ENCODE measurements at places on chromosomes 3 and 15. TPM values are rescaled to one million over a fixed set of nuclear protein-coding genes. Genes with fewer than 3 reads are reported as not detected.

DOCK3 gene
- total RNA-seq: 1.7 TPM

NOX5 gene
- total RNA-seq: 0.75 TPM

KLHL40 gene
- not detected for total RNA-seq

STOML1 gene
- 18.3 TPM for total RNA-seq

ZNF148 gene
- total RNA-seq: 22.8 TPM

EXD1 gene
- total RNA-seq: not detected

DNA sequence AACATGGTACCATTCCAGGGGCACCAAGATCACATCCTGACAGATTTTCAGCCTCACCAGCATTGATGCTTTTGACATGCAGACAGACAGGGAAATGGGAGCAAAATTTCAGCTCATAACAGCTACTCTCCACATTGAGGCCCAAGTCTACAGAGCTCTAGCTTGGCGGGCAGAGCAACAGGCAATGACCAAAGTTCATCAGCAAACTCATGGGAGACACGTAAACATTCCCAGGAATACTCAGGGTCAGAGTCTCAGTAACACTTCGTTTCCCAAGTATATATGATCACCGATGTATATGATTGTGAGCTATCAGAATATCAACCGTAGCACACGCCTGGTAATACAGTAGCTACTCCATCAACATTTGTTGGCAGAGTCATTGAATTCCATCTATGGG lies 59.2 kb upstream of the SLC24A5 start:
- DNase-seq: no peak

- DNase-seq: no peak
Observed at GRCh38 chr3:159787794-159788205, 200.8 kb upstream of the IL12A start.

DNA sequence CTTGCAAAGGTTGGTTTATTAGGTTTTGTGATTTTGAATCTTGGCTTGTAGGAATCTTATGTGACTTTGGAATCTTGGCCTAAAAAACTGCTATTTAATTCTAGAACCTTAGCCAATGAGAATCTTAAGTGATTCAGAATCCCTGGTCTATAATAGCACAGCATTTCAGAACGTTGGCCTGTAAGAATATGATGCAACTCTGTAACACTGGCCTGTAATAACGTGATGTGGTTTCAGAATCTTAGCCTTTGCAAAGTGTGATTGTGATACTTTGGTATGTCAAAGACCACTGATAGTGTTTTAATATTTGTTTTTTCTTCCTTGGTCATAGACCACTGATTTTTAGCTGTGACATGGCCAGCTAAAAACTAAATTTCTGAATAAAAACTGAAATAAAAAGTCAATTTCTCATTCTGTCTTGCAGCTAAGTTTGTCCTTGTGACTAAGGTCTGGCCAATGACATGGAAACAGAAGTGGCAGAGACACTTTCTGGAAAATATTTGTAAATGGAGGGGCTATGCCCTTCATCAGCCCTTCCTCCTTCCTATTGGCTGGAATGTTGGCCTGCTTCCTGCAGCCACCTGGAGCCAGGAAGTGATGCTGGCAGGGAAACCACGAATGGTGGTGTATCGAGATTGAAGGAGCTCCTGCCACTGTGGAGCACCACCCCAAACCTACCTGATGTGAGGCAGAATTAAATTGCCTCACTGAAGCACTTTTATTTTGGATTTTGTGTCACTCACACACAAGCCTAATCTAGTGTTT lies 42.3 kb upstream of the CORO2B start:
- peak; percentile 58 for DNase-seq

- DNase-seq: no peak
Observed at GRCh38 chr15:101004986-101005747, 86.0 kb downstream of the LRRK1 start.

GRCh38 chr3:160130950-160131349 lies 94.3 kb upstream of the C3orf80 start:
- DNase-seq: no peak

DNA sequence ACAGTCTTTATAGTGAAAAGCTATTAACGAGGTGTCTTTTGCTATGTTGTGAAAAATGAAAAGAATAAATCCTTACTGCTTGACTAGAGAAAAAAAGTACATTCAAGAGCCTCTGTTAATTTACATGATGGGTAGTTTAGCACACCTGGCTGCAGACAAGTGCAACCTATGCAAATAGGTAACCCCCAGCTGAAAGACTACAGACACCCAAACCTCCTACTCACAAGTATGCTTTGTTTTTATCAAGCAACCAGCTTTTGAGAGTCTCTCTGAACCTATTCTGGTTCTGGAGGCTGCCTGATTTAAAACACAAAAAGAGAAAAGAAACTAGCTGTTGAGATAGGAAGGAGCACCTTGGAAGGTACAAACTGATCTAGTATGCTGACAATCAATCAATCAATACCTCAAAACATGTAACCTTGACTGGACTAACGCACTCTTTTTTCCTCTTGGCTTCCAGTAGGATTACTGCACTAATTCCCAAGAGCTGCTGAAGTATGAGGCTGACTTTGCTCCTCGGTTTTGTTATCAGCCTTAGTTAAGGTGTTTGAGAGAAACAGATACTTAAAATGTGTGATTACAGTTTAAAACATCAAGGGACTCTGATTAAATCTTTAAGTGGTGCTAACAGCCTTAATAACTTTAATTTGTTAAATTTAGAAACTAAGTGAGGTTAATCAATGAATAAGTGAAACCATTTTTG lies 63.6 kb downstream of the OSBPL10 start:
- no peak for DNase-seq

DNA sequence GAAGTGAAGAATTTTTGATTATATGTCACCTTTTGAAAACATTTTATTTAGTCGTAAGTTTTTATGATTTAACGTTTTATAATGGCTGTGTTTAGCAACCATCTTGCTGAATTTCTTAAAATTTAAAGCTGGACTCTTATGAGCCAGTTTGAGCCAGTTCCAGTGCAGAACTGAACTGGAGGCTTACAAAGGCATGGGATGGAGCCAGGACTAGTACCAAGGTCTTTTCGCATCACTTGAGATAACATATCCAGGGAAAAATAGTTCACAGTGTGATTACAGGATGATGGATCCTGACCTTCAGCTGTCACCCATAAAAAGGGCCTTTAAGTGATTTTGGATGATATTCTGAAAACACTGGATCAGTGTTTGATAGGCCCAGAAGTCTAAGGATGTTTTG lies 51.0 kb downstream of the USP13 start:
- no peak for DNase-seq

DNA sequence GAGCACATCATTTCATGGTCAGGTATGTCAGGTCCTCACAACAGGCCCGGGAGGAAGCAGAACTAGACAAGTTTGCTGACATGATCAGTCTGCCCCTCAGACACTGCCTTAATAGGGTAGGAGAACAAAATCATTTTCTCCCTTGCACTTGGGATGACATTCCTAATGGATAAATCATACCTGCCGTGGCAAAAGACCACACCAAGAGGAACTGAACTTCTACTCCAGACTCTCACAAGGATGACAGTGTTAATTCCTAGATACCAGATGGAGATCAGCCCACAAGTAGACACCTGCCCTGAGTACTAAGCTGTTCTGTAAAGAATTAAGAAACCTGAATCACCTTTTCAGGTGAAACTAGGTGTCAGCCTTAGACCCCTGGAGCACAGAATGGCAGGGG lies 19.5 kb downstream of the SIAH2 start:
- DNase-seq: no peak

DNA sequence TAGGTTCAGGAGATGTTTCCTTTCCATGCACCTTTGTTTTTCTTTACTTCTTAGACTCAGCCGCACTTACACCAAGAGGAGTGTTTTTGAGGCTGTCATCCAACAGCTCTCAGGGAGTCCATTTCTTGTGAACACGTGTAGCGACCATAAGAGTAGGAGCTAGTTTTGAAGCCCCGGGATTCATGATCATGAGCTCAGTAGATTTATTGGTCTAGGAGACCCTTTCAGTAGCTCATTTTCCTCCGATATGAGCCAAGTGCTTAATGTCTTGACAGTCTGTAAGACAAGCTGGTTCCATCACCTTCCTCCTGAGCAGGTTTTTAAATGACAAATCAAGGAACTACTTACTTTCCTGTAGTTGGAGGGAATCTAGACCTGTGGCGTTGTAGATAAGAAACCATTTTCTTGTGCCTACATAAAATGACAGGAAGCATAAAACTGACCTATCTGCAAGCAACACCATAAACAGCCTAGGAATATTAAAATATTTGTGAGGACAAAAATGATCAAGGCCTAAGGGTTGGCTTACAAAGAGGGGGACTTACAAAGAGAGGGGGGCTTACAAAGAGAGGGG lies 172.6 kb upstream of the BHLHE40 start:
- DNase-seq: no peak

DNA sequence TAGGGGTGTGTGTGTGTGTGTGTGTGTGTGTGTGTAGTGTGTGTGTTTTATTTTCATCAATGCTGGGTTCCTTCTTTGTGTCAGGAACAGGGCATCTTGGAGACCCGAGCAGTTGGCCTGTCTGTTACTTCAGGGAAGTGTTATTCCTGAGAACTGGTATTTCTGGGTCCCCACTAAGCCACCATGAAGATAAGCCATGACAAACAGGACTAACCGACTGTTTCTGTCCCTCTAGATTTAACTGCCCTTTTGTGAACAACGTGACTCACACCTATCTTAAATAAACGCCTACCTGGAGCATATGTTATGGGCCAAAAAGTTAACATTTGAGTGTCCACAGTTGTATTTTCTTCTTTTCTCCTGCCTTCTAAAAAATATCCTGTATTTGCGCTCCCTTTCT lies 19.5 kb downstream of the SIDT1 start:
- no peak for DNase-seq

DNA sequence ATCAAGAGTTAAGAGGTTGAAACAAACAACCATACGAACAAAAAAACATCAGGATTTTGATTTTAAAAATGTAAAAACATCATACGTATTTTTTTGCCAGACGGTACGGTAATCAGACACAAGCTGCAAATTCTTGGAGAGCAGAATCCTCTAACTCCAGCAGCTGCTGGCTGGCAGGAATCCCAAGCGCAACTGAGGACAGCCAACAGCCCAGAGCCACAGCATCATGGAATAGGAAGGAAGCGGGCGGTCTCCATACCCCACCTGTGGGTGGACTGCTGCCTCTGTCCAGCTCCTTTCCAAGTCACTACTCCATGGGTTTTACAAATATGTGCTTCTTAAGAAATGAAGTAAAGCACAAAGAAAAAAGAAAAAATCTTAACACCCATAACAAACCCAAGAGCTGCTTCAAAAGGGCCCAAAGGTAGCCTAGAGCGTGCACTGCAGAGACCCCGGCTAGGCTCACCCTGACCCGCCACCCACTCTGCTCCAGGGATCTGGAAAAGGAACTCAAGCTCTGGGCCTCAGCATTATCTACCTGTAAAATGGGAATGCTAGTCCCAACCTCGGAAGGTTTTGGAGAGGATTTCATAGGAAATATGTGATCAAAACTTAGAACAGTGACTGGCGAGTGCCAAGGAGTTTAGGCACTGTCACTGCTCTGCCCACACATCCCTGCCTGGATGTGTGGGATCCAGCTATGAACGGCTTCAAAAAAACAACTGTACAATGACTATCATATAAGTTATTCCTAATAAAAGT lies 33.4 kb downstream of the ZXDC start:
- DNase-seq: no peak

GRCh38 chr15:28995705-28996104 lies 109.9 kb downstream of the APBA2 start:
- no peak for DNase-seq

DNA sequence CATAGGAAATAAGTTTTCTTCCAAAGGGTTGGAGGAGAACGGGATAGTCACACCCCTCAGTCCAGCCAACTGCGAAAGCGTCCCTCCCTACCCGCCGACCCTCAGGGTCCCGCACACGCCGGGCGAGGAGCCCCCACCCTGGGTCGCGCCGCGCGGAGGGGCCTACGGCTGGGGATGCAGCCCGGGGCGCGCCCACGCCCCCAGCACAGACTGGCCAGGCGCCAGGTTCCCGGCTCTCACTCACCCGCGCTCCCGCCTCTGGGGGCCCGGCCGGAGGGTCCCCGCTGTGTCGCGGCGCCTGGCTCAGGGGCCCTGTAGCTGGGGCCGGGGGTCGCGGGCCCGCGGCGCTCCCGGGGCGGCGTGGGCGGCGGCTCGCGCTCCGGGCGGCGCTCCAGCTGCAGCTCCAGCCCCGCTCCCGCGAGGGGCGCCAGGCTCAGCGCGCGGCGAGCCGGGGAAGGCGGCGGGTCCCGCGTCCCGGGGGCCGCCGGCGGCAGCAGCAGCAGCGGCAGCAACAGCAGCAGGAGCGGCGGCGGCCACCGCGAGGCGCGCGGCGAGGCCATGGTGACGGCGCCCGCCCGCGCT lies 375 bp downstream of the HEG1 start:
- no peak for DNase-seq

- DNase-seq: no peak
Observed at GRCh38 chr3:162569314-162569713, 1072.7 kb downstream of the OTOL1 start.

DNA sequence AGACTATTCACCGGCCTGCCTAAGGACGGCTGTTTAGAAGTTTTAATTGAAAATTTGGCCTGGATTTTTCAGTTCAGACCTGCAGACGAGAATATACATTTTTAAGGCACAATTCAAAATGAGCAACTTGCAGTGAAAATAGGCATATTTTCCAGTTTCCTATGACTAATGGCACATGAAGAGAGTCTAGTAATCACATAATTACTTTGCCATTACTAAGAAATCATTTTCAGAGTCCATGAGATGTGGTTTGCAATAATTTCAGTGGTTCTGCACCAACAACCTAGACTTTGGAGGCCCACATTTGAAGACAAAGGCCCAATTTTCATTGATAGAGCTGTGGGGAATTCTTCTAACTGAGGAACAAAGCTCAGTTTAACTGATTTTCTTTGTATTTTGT lies 205.3 kb downstream of the SOX2 start:
- DNase-seq: no peak

DNA sequence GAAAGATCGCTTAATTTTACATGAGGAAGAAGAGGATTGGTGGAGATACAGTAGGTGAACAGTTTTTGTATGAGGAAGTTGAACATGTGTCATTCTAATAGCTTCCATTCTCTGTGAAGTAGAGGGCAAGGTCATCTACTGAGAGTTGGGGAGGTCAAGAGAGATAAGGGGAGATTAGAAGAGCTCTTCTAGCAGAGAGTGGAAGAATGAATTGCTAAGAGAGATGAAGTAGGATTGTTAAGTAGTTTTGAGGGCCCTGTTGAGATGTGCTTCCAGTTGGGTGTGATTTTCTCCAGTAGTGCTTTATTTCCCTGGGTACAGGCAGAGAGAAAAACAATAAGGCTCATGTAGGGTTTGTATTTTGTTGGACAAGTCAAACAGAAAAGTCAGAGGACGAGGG lies 5.2 kb downstream of the OPA1 start:
- no peak for DNase-seq

DNA sequence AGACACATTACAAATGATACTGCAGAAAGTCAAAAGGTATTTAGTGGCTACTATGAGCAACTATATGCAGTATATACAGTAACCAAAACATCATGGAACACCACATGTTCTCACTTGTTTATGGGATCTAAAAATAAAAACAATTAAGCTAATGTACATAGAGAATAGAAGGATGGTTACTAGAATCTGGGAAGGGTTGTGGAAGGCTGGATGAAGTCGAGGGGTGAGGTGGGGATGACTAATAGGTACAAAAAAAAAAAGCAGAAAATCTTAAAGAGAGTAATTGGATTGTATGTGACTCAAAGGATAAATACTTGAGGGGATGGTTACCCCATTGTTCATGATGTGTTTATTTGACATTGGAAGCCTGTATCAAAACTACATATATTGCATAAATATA lies 848.8 kb upstream of the GBE1 start:
- no peak for DNase-seq

Data from kidney epithelial cell (primary cell).